ENCODE measurements at places on chromosomes 11 and 22.
A peak's percentile ranks its signal among the peaks of the same experiment; 100 is the strongest.

- DNase-seq: no peak
Observed at GRCh38 chr11:1392111-1392510, 2.4 kb downstream of the BRSK2 start.

- DNase-seq: peak; percentile 93
Observed at GRCh38 chr22:27880778-27881394, 38.2 kb downstream of the PITPNB start.

DNA sequence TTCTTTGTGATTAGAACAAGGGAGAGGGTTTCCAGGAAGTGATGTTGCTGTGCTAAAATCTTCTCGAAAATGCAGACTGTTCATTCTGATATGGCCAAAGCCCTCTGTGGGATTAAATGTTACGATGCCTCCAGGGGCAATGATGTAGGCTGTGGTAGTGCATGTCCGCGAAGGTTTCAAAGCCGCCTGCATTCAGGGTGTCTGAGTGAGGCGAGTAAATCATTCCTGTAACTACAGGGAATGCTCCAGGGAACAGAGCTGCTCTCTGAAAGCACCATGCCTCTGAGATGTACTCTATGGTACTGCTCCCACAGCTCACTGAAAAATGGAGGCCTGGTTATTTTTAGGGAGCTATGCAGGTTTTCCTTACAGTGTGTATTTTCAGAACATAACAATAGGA lies 21.2 kb downstream of the PDGFD start:
- no peak for DNase-seq

- DNase-seq: no peak
Observed at GRCh38 chr22:19394274-19395050, 37.1 kb downstream of the HIRA start.

- no peak for DNase-seq
Observed at GRCh38 chr11:120261321-120261720, 21.4 kb downstream of the POU2F3 start.

DNA sequence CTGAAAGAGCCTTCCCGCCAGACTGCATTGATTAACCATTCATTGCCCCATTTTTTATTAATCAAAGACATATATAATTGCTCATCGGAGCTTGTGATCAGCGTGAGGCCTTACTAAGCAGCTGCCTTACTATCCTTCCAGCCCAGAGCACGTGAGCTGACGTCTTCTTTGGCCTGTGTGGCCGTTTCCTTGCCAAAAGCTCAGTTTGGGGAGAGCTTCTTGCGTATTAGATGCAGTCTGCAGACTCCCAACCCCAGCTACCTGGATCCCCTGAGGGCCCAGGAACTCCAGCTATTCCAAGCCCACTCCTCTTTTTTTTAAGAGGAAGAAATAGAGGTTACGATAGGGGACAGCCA lies 784 bp upstream of the SLC43A3 start:
- DNase-seq: no peak

DNA sequence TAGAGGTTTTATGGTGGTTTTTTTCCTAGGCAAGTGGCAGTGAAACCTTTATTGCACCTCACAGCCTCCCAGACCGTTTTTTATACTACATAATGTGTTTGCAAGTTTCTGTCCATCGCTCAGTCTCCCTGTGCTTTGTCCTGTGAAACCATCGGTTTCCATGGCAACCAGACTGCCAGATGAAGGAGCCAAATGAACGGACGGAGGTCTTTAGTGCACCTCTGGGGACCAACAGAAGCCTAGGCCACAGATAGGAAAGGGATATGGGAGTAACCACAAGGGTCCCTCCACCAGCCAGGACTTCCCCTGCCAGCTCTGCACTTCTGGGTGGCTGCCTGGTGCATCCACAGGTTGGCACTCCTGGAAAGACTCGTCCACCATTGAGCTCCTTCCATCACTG lies 165.0 kb downstream of the CHST1 start:
- DNase-seq: peak; percentile 50

DNA sequence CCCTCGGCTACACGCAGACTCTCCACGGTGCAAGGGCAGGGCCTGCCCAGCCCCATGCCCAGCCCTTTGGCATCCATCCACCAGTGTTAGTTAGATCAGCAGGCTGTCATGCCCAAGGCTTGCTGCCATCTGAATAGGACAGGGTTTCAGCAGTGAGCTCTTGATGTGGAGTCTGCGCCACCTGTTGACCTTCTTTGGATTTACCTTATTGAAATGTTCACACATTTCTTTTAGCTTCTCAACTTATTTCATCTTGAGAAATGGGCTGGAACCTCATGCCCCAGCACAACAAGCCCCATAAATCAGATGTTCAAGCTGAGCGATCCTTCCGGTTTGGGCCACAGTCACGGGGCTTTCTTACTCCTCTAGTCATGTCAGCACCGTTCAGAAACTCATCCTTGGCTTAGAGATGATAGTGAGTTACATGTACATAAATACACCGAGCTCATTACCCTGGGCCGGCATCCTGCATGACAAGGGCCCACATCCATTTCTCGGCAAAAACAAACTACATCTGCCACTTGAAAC lies 61.7 kb downstream of the PARVB start:
- peak; percentile 86 for DNase-seq

DNA sequence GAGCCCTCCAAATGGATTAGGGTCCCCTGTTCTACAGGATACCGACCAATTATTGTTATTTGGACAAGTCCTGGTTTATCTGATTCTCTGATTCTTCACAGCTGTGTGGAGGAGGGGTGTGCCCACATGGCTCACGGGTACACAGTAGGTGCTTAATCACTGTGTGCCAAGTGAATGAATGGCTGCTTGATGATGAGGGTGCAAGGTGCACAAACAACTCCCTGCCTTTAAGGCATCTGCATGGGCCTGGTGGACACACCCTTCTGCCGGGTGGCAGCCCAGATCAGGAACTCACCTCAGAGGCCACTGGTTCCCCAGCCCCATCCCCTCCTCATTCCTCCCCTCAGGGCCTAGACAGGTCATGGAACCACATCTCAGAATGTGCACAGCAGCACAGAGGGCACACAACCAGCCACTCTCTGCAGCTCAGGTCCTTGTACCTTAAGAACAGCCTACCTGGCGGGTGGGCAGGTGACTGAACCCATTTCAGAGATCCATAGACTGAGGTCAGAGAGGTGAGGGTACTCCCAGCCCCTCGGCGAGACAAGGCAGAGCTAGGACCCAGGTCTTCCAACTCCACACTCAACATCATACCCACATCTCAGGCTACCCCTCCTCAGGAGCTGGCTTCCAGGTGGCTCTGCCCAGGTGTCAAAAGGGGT lies 50.3 kb downstream of the SHANK2 start:
- no peak for DNase-seq

DNA sequence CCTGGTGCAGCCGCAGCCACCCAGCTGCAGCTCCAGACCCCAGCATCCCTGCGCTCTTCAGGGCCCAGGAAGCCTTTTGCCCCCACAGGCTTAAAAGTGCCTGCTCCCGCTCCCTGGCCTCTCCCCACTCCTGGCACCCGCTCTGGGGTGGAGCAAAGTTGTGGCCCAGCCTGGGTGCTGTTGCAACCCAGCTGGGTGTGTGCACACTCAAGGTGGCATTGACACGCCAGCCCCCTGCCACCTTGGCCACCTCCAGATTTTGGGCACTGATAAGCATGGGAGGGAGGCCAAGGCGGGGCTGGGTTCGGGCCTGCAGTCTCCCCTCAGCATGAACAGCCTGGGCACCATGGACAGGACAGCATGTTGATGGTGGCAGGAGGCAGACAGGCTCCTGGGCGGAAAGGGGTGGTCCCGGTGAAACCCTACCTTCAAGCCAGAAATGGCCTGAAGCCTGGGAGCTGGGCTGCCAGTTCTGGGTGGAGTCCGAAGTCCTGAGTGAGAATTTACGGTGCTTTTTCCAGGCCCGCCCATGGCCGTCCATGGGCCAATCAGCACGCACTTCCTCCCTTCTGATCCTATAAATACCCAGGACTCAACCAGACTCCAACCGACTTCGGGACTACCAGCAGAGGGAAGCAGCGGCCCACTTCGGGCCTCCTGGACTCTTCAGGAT lies 23.6 kb upstream of the RNASEH2C start:
- DNase-seq: no peak

DNA sequence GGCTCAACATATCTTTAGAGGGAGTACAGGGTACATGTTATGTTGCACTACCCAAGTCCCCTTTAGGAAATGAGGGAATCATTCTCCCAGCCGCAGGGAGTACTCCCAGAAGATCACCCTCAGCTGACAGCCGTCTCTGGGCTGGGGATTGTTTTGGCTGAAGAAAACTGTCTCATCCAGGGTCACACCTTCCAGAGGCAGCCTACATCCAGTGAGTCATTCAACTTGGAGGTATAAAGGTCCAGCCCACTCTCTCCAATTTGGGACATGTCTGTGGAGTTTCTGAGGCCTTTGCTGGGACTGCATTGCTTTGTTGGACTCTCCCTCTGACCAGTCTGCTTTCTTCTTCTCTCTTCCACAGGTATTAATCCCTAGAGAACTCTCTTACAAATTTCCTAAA lies 42.1 kb downstream of the RASSF10 start:
- no peak for DNase-seq

GRCh38 chr11:106619320-106619990 lies 398.8 kb downstream of the GUCY1A2 start:
- DNase-seq: no peak

DNA sequence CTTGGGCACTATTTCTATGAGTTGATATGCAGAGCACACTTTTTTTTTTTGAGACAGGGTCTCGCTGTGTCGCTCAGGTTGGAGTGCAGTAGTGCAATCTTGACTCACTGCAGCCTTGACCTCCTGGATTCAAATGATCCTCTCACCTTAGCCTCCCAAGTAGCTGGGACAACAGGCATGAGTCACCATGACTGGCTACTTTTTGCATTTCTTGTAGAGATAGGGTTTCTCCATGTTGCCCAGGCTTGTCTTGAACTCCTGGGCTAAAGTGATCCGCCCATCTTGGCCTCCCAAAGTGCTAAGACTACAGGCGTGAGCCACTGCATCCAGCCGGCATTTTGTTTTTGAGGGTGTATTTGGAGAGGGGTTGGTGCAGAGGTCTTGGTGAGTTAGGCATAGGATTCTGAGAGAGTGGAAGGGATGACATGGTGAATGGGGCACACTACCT lies 29.9 kb upstream of the MTCH2 start:
- DNase-seq: no peak

- peak; percentile 74 for DNase-seq
Observed at GRCh38 chr22:38313384-38313955, 3.8 kb downstream of the CSNK1E start.

GRCh38 chr22:17120711-17121232 lies 388 bp downstream of the TMEM121B start:
- no peak for DNase-seq

GRCh38 chr22:41998361-41999261 lies at the start of gene WBP2NL:
WBP2NL (plus strand) TSS chr22:41998788; CDS start chr22:41998819, 31 bp downstream.
- peak; percentile 92 for DNase-seq

DNA sequence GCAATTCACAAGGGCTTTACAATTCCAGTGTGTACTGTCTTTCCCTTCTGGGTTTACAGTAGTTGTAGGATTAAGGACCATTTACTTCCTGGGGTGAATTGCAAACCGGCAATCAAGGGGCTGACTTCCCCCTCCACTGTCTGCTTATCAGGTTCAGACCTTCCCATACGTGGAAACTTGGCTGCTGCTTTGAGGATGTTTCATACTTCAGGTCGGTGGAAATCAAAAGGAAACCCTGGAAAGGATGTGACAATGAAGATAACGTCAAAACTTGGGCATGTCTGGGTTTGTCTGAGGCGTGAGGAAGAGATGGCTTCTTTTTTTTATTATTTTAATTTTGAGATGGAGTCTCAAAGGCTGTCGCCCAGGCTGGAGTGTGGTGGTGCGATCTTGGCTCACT lies 2.1 kb upstream of the RTCB start:
- no peak for DNase-seq

DNA sequence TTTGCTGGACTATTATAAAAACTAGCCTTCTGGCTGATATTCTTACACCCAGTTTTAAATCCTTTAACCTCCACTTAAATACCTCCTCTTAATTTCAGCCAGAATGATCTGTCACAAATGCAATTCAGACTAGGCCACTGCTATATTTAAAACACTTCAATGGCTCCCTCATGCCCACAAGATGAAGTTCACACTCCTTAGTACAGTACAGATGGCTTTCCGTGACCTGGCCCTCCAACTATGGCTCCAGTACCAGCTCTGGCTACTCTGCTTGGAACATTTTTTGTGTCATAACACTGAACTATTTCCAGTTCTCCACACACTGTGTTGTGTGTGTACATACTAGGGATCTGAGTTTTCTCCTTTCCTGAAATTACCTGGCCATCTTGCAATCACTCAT lies 353.4 kb downstream of the SOX6 start:
- DNase-seq: no peak

GRCh38 chr22:47632701-47633100 lies 870.3 kb downstream of the TBC1D22A start:
- DNase-seq: no peak

- DNase-seq: peak; percentile 46
Observed at GRCh38 chr11:82811369-82811768, 77.7 kb upstream of the FAM181B start.

GRCh38 chr11:66172146-66172545 lies 96.3 kb upstream of the RAB1B start:
- no peak for DNase-seq

DNA sequence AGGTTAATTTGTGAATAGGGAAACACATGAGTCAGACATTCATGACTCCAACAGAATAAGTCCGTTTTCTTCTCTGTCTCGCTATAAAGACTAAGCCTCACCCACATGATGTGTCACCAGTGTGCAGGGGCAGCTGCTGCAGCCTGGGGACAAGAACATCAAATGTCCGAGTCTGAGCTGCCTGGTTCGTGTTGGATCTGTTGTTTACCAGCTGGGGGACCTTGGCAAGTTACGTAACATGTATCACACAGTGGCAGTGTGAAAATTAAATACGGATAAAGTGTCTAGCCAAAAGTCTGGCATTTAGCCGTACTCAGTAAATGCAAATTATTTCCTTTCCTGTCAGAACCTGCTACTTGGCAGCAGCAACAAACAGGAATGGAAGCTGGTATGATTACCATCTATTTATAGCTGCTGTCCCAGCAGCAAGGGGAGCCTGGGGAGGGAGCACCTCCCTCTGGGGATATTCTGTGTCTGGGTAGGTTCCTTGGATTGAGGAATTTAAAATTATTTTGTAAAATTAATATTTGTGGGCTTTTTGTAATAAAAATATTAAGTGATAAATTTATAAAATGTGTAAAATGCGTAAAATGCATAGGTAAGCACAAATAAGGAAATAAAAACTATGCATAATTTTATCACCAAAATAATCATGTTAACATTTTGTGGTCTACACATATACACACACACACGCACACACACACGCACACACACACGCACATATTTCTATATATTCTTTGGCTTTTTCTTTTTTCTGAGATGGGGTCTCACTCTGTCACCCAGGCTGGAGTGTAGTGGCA lies 1.3 kb upstream of the CLDN25 start:
- DNase-seq: peak; percentile 29

DNA sequence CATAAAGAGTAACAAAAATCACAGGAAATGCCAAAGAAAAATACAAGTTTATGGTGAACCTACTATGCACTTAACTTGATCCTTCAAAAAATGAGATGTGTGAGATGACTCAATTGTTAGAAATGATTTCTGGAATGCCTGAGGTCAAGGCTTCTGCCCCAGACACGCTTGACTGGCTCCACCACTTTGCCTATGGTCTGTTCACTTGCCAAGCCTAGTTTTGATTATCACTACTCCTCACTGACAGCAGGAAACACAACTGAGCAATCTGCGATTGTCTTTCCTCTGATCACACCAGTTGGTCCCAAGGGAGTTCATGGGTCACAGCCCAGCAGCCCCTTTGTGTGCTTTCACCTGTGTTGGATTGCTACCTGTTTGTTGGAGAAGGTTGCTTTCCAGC lies 20.6 kb upstream of the PRDM10 start:
- DNase-seq: no peak

- no peak for DNase-seq
Observed at GRCh38 chr22:39809772-39810557, 83.6 kb downstream of the ENTHD1 start.

Measured in spinal cord (tissue), 10 donors.